Cardiac atrium fibroblast (primary cell): ENCODE measurements at places on chromosomes 6 and 20. TPM values are rescaled to one million over a fixed set of nuclear protein-coding genes. Genes with fewer than 3 reads are reported as not detected.

Gene BEND6
- total RNA-seq, result 3.2 and 4.0 TPM in 2 replicates

Gene SLC22A7
- total RNA-seq, result not detected in 2 replicates

Gene MCHR2
- not detected in 2 replicates for total RNA-seq

Gene SLC22A23
- 13.9 and 17.2 TPM in 2 replicates for total RNA-seq

Gene MOXD1
- 2.9 and 16.5 TPM in 2 replicates for total RNA-seq

Gene TSBP1
- total RNA-seq, result not detected in 2 replicates

Gene DLL1
- total RNA-seq, result under 0.01 and 0.16 TPM in 2 replicates

Gene SNPH
- 4.5 and 5.5 TPM in 2 replicates for total RNA-seq

Gene SIM1
- not detected in 2 replicates for total RNA-seq
